NCI-H446 treated with DMSO at 0.1 percent for 48 hours (cell line): ENCODE measurements at places on chromosomes 1 and 21.

DNA sequence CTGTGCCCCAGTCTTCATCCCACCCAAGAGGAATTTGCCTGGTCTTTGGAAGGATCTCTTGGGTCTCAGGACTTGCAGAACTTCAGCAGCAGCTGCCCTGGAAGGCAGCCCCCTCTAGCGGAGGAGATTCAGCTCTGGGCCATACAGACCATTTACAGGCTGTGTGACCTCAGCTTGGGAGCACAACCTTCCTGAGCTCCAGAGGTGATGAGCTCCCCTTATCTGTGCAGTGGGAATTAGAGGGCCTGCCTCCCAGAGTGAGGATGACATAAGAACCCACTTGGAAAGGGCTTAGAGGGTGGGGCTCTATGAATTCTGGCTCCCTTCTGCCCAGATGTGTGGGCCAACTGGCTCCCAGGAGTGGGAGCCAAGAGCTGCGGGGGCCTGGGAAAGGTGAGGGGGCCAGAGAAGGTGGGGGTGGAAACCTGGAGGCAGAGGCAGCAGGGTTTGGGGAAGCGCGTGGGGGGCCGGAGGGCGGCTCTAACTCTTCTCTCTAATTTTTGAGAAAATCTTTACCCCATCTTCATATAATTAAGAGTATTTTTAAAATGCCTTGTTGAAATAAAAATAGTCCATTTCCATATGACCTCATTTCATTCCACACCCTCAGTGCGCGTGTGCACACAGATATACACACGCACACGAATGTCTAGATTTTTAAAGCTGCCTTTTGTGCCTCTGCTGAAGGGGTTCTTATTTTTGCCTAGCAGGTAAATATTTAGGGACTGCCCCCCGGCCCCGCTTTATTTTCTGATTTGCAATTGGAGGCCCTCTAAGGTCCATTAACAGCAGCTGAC, 21.5 kb downstream of the EPHB2 start:
- DNase-seq: no peak

DNA sequence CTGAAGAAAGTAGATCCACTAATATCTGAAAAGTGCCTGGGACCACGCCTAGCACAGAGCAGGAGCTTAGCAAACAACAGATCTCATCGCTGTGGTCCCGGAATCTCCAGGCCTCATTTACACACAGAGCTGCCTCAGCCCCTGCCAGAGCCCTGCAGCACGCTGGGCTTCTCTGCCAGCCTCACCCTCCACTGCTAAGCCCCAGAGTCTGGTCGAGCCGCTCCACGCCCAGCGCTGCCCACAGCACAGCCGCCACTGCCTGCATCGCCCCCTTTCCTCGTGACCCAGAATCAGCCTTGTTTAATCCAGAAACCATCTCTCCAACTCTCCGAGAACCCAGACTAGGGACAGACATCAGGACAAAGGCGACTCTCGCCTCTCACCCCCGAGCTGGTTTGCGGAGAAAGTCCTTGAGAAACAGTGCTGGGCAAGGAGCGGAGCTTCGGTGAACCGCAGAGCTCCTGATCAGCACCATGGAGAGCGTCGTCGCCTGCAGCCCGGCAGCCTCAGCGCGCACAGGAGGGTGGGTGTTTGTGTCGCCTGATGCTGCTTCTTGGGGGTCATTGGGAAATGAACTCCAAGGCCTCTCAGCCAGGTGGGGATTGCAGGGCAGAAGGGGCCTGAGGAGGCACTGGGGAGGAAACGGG, 145.1 kb downstream of the NPHP4 start:
- DNase-seq: no peak

- no peak for DNase-seq
These were observed 99.2 kb downstream of the TRIM11 start for GRCh38 chr1:228307218-228308023.

DNA sequence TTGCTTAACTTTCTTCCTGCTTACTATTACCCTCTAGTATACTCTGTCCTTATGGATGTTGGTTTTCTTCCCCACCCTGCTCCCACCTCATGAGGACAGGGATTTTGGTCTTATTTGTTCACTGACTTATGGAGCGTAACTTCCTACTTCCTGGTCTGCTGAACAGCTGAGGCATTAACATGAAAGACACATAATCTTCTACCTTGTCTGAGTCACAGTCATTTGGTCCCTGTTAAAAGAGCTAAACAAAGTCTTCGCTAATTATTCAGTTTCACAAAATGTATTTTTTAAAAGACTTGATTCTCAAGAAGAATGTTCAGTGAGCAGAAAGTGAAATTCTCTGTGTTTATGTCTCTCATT, 18.5 kb downstream of the RNASEL start:
- DNase-seq: no peak

- no peak for DNase-seq
These were observed at the start of gene ETV3L for GRCh38 chr1:157099633-157100009. Gene ETV3L, minus strand, starts transcription at chr1:157099808. Its CDS starts 285 bp downstream, at chr1:157099523.
